ENCODE measurements at places on chromosomes 5 and 9. TPM values are rescaled to one million over a fixed set of nuclear protein-coding genes. Genes with fewer than 3 reads are reported as not detected.

- ATAC-seq, result no peak
Observed at GRCh38 chr5:153460421-153460820, 30.0 kb upstream of the GRIA1 start.

Gene ZFP37
- total RNA-seq, result 13.8 TPM

GRCh38 chr5:6386271-6386670, 7.9 kb upstream of the MED10 start:
- ATAC-seq, result no peak

DNA sequence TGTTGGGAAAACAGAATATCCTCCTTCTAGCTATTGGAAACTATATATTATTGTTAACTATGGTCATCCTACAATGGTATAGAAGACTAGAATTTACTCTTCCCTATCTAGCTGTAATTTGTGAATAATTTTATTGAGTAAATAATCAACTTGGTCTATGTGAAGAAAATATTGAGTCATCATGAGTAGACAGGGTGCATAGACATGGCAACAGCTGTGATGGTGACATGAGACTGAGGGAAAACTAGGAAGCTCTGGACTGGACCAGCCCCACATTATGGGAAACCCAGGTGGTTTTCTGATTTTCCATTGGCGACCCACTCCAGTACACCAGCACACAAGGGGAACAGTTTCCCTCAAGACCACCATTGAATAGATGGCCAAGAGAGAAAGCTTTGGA, 95.0 kb downstream of the APBA1 start:
- no peak for ATAC-seq

- ATAC-seq, result no peak
Observed at GRCh38 chr9:95053611-95054570, 263.6 kb downstream of the FANCC start.

DNA sequence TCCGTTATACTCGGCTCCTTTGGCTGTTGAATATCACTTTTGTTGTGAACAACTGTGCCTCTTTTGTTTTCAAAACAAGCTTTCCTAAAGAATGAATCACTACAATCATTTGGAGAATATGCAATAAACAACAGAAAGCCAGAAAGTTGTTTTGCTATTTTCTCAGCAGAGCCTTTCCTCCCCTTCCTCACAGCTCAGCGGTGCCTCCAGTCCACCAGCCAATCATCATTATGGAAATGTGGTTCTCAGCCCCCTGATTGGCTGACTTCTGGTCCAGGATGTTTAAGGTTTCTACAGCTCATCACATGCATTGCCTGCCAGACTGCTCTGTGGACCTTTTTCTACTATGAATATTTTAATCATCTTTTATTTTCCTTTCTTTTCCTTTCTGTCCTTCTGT, 9.1 kb upstream of the ZNF608 start:
- peak; percentile 80 for ATAC-seq

GRCh38 chr9:68739621-68740174, 34.7 kb downstream of the PIP5K1B start:
- no peak for ATAC-seq

DNA sequence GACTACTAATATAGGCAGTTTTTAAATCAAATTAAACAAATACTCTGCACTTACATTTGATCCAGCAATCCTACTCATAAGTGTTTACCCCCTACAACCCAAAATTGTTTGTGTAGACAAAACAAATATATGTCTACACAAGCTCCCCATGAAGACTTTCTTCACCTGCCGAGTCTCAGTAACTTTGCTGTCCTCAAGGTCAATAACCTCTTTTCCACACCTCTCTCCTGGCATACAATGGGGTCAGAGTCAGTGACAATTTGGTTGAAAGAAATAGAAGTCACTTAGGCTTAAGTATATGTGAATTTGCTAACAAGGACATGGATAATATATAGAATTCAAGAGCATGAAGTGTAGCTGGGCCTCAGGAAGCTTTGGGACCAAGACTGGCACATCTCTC, 29.1 kb downstream of the APBA1 start:
- no peak for ATAC-seq

DNA sequence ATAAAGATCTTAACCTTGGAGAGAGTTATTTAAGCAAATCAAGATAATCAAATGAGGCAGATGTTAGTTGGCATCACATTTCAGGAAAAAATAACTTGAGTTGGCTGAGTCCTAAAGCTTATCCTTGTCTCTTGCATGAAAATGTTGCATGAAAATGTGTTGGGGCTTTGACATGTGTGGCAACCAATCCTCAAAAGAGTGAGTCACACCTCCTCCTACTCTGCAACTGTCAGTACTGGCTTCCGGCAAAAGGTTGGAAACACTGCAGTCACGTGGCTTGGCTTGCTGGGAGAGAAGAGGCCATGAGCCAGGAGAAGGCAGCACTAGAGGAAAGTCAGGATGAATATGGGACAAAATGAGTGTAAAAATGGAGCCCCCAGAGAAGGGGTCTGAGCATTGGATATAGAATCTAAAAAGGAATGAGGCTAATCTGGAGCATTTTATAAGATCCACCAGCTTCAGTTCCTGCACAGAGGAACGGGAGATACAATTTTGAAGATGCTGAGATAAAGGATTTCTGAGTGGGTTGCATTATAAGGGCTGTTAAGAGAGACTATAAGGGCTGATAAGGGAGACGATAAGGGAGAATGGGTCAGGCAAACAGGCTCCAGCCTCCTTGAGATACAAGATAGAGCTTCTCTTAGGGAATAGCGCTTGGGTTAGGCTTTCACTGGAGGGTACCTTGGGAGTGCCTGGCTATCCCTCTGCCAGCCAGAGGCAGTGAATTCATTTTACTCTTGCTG, 43.1 kb downstream of the SPATA31D1 start:
- peak; percentile 78 for ATAC-seq

Gene SPACA9
- 6.3 TPM for total RNA-seq

DNA sequence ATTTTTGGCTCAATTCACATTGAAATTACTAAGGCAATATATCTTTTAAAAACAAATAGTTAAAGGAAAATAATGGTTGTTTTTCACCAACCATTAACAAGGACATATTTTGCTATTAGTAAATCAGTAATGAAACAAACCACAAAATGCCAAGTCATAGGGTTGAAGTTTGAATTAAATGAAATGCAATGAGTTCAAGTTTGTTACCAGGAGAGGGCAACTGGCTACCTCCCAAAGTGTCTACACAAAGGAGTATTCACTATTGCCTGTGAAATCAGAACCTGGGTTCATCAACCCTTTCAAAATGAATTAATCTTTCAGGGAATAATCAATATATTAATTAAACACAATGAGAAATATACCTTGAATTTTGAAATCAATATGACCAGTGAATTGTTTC, 138.4 kb upstream of the DMRTA1 start:
- no peak for ATAC-seq

DNA sequence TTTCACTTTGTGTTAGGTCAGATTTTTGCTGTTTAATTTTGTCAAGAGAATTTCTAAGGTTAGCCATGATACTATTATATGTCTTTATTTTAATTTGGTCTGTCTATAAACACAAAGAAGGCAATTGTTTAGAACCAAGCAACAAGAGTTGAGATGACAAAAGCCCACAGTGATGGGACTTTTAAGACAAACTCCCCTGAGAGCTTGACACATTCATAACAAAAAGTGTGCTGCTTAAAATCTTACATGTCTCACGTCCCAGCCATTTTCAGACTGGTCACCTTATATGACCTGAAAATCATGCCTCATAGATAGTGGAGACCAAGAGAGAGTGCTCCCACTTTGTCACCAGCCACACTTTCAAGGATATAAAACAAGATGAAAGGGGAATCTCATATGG, 21.6 kb upstream of the NNT start:
- ATAC-seq, result no peak

- no peak for ATAC-seq
Observed at GRCh38 chr9:136244122-136244968, 1.3 kb downstream of the QSOX2 start.

DNA sequence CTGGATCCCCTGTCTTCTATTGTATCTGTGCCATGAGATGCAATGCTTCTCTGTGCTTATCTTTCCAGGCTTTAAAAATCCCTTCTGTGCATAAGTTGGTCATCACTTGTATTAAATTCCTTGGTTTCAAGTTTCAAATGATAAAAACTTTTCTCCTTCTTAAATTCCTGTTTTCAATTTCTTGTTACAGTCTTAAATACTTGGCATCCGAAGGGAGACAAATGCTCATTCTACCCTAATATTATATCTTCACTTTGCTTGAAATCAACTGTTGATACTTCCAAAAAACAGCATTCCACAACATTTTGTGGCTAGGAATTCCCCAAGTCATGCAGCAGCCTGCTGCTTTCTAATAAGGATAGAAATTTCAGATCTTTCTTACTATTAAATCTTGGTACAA, 413.2 kb upstream of the ACTBL2 start:
- ATAC-seq, result no peak

Gene CBY3
- total RNA-seq, result 0.61 TPM

Gene CCL28
- total RNA-seq, result 1.7 TPM

- ATAC-seq, result no peak
Observed at GRCh38 chr5:136730426-136730825, 365.1 kb upstream of the TRPC7 start.

Gene ACER2
- 3.7 TPM for total RNA-seq

DNA sequence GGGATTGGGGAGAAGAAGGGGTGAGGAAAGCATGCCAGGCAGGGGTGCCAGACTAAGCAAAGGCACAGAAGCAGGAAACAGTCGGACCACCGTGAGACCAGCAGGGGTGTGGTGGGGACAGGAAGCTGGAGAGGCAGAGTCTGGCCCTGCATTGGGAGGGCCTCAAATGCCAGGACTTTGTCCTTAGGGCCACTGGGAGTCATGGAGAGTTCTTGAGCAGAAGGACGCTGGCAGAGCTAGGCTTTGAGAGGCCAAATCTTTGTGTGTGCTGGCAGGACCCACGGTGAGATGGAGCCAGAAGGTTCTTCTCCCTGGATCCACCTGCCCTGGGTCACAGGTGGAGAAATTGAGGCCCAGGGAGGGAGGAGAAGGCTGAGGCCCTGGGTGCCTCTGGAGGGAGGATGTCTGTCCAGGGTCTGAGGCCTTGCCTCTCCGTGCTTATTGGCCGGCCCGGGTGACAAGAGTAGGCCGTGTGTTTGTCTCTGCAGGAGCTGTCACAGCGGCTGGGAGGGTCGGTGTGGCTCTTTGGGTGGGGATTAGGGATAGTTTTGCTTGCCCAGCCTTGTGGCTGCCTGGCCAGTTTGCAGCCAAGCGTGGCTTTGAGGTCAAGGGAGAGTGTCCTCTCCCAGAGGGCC, 1.8 kb upstream of the ENG start:
- no peak for ATAC-seq

Gene NTNG2
- total RNA-seq, result 4.0 TPM

GRCh38 chr5:74446725-74447241, 193.7 kb downstream of the ENC1 start:
- no peak for ATAC-seq

Gene DDX4
- total RNA-seq, result not detected

DNA sequence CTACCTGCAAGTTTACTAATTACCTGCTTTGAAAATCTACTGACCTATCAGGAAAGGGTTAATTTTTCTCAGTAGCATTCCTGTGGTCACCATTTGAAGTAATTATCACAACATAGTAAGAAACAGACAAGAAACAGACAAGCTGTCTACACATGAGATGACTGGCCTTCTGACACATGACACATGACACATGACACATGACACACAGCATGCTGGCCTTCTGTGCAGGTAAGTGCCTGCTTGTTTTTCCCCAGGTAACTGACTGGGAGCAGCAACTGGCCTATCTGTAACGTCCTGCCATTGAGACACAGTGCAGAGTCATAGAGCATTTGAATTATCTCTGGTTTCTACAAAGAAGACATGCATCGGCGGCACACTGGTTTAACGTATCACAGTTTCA, 222.4 kb downstream of the CTNND2 start:
- no peak for ATAC-seq

DNA sequence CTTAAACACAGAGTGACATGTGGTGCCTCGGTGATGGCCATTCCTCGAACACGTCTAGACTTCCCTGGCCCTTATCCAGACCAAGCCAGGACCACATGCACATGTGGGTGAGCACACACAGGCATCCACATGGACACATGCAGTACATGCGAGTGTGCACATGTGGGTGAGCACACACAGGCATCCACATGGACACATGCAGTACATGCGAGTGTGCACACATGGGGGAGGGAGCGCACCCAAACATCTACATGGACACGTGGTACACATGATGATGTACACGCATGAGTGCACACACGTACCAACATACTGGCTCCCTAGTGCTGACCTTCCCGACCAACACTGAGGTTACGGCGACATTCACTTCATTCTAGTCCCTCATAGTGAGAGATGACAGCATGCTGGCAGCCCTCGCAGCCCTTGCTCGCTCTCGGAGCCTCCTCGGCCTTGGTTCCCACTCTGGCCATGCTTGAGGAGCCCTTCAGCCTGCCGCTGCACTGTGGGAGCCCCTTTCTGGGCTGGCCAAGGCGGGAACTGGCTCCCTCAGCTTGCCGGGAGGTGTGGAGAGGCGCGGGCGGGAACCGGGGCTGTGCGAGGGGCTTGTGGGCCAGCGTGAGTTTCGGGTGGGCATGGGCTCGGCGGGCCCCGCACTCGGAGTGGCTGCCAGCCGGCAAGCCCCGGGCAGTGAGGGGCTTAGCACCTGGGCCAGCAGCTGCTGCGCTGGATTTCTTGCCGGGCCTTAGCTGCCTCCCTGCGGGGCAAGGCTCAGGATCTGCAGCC, 186.8 kb downstream of the HSPA4 start:
- ATAC-seq, result no peak

DNA sequence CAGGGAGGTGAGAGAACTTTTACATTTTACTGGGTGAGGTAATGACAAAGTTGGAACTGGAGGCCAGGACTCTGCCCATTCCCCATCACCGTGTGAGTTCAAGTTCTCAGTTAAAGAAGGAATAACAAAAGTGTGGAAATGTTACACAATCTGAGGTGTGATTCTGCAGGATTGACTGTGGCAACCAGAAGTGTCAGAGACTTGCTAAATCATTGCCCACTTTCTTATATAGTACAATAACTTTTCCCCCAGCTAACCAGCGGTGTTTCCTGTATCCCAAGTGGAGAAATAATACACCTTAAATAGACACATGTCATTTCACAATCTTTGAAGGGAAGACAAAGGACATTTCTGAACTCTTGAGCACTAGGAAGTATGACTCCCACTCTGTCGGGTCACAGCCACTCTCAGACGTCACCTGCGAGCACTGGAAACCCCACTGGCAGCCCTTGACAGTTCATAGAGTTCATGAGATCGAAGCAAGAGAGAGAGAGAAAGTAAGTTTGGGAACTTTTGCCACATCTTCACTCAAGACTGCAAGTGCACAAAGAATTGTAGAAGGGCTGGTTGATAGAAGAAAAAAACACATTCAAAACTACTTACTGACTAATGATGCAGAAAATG, 28.4 kb downstream of the PAX5 start:
- no peak for ATAC-seq

DNA sequence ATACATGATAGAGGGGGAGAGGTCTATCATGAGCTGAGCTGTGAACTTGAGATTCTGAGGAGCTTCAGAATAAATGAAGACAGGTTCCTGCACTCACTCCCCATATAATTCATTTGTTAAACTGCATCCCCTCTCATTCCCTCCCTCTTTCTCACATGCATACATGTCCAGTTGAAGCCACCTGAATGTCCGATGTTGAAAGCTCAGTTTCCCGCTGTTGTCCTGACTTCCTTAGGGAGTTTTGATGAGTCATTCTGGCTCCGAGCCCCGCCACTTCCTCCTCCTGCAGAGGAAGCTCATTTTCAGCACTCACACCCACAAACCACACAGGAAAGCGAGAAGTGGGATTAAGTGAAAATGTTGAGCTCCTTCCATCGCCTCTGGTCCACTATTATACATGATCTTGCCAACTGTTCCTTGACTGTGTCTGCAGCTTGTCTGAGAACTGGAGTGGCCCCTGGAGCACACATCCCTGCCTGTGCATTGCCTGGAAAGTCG, 121.2 kb downstream of the CEMIP2 start:
- ATAC-seq, result peak; percentile 78

- ATAC-seq, result no peak
Observed at GRCh38 chr9:89352874-89353649, 34.8 kb downstream of the SECISBP2 start.

Gene ORM2
- total RNA-seq, result not detected

Gene ARL14EPL
- total RNA-seq, result 0.49 TPM
